ENCODE measurements at places on chromosomes 4 and X.
A peak's percentile ranks its signal among the peaks of the same experiment; 100 is the strongest.

- peak; percentile 30 for DNase-seq
These were observed 61.7 kb downstream of the PALLD start for GRCh38 chr4:168558599-168558998.

- DNase-seq = no peak
These were observed 60.7 kb downstream of the EFHC2 start for GRCh38 chrX:44282753-44283152.

DNA sequence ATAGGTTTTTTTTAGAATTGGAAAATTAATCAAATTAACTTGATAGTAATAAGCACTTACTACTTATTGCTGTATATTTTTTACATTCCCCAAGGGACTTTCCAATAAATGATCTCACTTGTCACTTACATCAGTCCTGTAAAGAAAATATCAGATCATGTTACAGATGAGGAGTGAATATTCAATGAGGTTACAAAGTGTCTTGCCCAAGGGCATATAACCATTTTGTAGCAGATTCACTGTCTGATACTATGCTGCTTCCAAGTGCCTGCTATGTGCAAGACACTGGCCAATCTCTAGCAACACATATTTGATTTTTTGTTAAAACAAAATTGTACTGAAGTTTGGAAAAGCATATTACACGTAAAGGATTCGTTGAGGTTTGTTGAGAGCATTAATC lies 1287.7 kb downstream of the FAM133A start:
- DNase-seq = peak; percentile 43

- no peak for DNase-seq
These were observed 162.2 kb upstream of the ANXA10 start for GRCh38 chr4:167930166-167930565.

- DNase-seq = no peak
These were observed 449.2 kb upstream of the ADGRL3 start for GRCh38 chr4:60750962-60751361.

DNA sequence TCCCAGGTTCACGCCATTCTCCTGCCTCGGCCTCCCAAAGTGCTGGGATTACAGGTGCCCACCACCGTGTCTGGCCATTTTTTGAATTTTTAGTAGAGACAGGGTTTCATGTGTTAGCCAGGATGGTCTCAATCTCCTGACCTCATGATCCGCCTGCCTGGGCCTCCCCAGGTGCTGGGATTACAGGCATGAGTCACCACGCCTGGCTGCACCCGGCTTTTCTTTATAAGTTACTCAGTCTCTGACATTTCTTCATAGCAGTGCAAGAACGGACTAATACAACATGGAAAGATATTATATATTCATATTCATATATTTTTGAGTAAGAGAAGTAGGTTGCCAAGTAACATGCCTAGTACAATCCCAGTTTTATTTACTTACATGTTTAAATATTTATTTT lies 22.9 kb downstream of the SHROOM3 start:
- peak; percentile 78 for DNase-seq

GRCh38 chr4:168878623-168879022 lies 131.4 kb downstream of the CBR4 start:
- DNase-seq = no peak

Data from MCF 10A (cell line).